ENCODE measurements at places on chromosomes 2 and 18. TPM values are rescaled to one million over a fixed set of nuclear protein-coding genes. Genes with fewer than 3 reads are reported as not detected.

DNA sequence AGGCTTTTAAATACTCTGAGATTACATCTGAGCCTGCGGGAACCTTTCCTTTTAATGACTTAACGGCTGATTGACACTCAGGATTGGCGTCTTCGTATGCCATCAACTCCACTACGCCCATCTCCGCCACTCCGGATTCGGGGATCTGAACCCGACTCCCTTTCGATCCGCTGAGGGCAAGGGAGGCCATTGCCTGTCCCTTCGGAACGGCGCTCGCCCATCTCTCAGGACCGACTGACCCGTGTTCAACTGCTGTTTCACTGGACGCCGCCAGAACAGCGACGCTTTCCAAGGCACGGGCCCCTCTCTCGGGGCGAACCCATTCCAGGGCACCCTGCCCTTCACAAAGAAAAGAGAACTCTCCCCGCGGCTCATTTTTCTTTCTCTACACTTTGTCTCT lies 90.4 kb downstream of the PID1 start:
- DNase-seq = peak; percentile 6

- DNase-seq = no peak
Observed at GRCh38 chr2:213288913-213289700, 4.8 kb downstream of the SPAG16 start.

DNA sequence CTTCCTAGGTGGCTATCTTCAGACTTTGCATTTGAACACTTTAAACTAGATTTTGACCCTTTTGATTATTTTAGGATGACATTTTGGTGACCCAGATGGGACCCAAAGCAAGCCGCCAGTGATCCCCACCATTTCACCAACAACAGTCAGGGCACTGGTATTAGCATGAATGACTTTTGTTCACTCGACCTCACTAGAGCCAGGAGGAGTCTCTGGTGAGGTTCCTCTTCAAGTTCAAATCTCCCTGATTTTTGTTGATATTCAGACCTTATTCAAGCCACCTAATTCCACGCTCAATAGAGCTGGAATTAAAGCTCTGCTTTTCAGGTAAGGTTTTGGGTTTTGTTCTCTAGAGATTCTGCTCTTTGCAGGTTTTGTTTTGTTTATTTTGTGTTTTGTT lies 202.3 kb downstream of the MREG start:
- no peak for DNase-seq

- no peak for DNase-seq
Observed at GRCh38 chr2:223901311-223901710, 43.8 kb downstream of the WDFY1 start.

GRCh38 chr18:45227001-45227742 lies 388.1 kb upstream of the SLC14A2 start:
- no peak for DNase-seq

- DNase-seq = peak; percentile 55
Observed at GRCh38 chr2:192146069-192147015, 48.4 kb downstream of the TMEFF2 start.

- DNase-seq = no peak
Observed at GRCh38 chr18:14941256-14941655, 193.3 kb downstream of the ANKRD30B start.

DNA sequence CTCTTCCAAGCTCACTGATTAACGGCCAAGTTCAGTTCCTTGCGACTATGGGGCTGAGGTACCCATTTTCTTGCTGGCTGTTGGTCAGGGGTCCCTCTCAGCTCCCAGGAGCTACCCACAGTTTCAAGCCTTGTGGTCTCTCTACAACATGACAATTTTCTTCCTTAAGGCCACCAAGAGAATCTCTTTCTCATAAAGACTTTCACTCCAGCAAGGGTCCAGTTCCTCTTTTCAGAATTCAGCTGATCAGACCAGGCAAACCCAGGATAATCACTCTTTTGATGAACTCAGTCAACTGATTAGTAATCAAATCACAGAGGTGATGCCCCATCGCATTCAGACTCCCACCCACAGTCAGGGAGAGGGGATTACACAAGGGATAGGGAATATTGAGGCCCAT lies 129.7 kb downstream of the IRS1 start:
- no peak for DNase-seq

Gene ATP6V1C2
- not detected for total RNA-seq

Gene IL1RL2
- 0.21 TPM for total RNA-seq

Gene TWIST2
- total RNA-seq = 1.2 TPM

Gene CPSF3
- 37.1 TPM for total RNA-seq

Gene COL6A3
- total RNA-seq = not detected

Gene CFAP210
- not detected for total RNA-seq

Data from endothelial cell of umbilical vein (primary cell).